Stimulated activated CD4-positive, alpha-beta T cell treated with anti-CD3 and anti-CD28 coated beads, Interleukin-15, amount 100 ng/mL, for 48 hours (primary cell): ENCODE measurements at places on chromosomes 7 and 10.

- no peak for DNase-seq
Measured at GRCh38 chr7:110718503-110719205, 372.3 kb upstream of the LRRN3 start.

- no peak for DNase-seq
Measured at GRCh38 chr7:45867471-45867870, 5.4 kb downstream of the CCDC201 start.

DNA sequence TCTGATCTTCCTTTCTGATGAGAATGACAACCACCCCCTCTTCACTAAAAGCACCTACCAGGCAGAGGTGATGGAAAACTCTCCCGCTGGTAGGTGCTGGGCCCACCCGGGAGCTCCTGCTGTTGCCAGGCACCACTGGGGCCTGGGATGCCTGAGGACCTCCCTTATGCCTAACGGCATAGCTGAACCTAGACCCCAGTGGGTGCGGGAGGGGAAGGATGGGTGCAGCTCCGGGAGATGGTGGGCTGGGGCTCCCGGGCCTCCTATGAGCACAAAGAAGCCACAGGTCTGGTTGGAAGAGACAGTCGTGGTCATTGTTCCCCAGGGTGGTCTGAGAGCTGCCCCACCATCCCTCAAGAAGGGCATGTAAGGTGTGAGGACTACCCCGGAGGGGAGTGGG, 15.6 kb upstream of the VSIR start:
- no peak for DNase-seq

DNA sequence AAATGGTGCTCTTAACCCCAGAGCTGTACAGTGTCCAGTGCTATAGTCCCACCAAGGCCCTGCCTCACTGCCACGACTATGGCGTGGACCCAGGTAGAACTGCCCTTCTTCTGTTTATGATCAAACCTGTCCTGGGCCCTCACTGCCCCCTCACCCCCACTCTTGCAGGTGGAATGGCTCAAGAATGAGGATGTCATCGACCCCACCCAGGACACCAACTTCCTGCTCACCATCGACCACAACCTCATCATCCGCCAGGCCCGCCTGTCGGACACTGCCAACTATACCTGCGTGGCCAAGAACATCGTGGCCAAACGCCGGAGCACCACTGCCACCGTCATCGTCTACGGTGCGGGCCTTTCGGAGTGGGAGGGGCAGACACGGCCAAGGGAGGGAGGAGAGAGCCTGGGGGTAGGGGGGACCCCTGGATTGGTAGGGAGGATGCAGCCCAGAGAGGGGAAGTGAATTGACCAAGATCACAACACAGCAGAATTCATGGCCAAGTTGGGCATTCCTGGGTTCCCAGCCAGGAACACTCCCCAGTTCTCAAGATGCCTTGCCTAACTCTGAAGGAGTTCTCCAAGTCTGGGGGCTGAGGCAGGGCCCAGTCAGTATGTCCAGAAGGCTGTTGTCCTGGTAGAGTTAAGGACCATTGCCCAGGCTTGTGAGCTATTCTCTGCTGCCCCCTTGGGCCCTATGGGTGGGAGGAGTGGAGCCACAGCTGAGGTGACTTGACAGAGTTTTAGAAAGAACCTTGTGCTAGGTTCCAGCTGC, 32.4 kb upstream of the SLC29A3 start:
- no peak for DNase-seq

DNA sequence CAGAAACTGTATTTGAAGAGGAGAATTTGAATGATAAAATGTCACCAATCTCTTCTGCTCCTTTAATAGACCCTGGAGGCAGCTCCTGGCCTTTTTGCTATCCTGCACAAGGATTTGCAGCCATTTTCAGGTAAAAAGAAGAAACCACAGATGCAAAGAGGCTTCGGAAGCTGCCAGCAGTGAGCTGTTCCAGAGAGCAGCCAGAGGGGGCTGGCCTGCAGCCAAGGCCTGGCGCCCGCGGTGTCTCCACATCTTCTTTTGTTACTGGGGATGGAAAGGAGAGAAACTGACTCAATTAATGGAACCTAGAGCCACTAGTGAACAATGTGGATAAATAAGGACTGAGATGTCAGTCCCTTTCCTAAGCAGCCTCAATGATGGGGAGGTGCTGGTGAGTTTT, 23.9 kb upstream of the GPR26 start:
- DNase-seq = no peak

DNA sequence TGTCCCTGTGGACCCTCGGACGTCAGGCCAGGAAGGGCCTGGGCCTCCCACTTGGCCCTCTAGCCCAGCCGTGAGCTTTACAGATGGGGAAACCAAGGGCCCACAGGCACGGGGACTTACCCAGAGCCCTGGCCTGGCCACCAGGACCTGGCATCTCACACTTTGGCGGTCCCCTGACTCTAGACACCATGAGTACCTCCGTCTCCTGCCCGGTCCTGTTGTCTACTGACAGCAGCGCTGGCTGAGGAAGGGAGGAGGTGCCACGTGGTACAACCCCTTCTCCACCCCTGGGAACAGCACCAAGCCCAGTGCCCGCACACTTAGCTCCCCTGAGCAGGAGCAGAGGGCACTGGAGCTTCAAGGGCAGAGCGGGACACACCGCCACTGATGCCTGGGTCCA, 26.1 kb downstream of the ADGRA1 start:
- no peak for DNase-seq

DNA sequence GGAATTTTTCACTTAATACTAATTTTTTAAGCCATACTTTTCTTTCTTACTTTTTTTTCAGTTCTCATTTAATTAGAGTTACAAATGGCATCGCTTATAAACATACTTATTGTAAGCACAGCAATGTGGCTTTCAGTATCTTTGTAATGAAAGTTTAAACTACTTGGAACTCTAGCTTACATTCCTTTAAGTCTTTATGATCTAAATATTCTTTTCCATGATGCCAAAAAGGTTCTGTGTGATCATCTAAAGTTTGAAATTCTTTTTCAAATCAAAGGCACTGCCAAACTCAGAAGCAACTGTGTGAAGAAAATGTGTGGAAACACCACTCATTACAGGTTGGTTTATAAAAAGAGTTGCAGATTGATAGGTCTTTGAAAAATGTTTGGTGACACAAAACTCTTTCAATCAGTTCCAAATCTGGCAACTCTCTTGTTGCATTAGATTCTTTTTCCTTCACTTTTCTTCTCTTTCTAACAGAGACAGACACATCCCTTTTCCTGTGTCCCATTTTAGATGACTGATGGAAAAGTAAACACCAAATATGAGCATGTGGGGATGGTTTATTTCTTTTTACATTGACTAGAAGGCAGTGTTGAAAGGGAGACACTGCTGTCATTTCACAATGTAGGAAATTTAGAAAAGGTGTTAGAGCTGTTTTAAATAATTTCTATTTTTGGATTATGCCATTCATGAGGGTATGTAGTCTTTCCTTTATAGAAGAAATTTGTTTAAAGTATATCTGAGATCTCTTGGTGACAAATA, 392.3 kb downstream of the SUGCT start:
- no peak for DNase-seq

- no peak for DNase-seq
Measured at GRCh38 chr7:156604311-156604710, 36.3 kb upstream of the RNF32 start.

DNA sequence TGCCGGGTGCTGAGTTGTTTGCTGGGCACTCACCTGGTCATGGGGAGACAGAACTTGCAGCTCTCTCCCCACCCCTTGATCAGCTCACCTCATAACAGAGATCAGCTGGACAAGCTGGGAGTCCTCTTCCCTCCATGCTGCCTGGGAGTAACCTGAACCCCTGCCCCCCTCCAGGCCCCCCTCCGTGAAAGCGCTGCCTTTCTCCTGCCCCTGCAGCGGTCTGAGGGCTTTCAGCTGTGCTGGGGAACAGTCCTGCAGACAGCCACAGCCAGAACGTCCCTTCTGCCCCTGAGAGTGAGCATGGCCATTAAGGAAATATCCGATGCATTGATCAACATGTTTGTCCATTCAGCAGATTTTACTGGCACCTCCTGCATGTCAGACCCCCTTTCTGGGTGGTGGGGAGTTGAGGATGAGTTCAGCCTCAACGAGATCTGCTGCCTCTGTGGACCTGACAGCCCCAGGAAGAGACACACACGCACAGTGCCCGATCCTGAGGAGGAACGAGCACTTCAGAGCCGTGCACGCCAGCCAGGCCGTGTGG, 4.5 kb downstream of the FAM20C start:
- no peak for DNase-seq

DNA sequence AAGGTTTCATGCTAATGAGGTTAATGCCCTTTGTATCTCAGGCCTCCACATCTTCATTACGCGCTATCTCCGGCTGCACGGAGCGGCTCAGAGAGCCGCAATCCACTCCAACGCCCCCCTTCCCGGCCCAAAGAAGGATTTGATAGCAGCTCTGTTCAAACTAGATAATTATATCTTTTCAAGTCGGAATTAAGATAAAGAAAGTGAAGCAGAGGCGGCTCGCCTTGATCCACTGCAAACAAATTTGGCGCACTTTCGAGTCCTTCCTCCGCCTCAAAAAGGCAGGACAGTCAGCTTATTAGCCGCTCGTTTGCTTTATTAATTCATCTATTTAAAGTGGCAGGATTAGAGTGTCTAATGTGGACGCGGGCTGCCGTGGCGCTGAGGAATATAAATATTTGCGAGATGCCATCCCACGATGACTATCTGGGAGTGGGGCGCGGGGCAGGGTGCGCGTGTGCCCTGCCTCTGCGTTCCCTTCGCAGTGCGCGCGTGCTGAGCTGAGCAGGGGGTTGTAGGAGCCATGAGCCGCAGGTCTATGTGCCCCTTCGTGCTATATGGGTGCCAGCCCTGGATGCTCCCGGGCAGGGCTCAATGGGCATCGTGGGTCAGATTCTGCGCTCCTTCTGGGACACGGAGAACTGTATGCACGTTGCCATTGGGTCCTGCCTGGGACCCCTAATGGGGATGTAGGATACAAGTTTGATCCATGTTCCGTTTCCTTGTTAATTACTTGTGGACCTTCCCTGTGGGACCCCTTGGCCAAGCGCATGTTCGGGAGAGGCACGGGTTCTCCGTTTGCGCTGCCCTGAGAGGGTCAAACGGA, 9.0 kb downstream of the EMX2 start:
- DNase-seq = no peak

DNA sequence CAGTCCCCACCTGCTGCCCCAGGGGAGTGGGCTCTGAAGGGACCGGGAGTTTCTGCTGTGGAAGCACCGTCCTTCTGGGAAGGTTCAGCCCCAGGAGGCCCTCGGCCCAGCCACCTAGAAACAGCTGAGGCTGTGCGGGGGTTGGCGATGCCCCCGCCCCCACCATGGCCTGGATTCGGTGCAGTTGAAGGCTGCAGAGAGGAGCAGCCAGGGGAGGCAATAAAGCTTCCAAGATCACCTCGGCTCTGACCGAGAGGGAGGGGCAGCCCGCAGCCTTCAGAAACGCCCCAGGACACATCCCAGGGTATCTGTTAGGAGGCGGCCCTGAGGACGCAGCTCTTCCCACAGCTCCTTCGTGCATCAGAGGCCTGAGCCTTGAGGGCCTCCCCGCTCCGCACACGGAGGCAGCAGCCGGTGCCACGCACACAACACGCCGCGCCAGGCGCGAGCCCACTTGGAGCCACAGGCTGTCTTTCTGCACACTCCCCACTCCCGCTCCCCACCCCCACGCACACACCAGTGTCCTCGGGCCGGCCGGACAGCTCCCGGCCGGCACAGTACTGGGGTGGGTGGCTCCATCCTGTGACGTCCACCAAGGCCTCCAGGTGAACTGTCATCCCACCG, 1.6 kb downstream of the KNDC1 start:
- DNase-seq = no peak

GRCh38 chr7:149489391-149490024, 8.1 kb downstream of the ZNF746 start:
- DNase-seq = no peak

DNA sequence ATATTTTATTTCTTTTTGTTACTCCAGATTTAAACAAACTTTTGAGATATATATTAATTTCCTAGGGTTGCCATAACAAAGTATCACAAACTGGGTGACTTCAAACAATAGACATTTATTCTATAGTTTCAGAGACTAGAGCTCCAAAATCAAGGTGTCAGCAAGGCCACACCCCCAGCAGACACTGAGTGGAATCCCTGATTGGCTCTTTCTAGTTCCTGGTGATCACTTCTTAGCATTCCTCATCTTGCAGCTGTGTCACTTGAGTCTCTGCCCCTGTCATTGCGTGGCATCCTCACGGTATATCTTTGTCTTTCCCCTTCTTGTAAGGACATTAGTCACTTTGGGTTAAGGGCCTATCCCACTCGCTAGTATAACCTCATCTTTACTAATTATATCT, 7.6 kb upstream of the SLC26A3 start:
- no peak for DNase-seq
